Keratinocyte (primary cell): ENCODE measurements at places on chromosomes 16 and 17. TPM values are rescaled to one million over a fixed set of nuclear protein-coding genes. Genes with fewer than 3 reads are reported as not detected.

ATXN2L gene
- 10.5 to 28.1 TPM (median 11.8 TPM) in 3 replicates for polyA plus RNA-seq

CIITA gene
- 0.02 to 0.12 TPM (median 0.05 TPM) in 3 replicates for polyA plus RNA-seq

DNA sequence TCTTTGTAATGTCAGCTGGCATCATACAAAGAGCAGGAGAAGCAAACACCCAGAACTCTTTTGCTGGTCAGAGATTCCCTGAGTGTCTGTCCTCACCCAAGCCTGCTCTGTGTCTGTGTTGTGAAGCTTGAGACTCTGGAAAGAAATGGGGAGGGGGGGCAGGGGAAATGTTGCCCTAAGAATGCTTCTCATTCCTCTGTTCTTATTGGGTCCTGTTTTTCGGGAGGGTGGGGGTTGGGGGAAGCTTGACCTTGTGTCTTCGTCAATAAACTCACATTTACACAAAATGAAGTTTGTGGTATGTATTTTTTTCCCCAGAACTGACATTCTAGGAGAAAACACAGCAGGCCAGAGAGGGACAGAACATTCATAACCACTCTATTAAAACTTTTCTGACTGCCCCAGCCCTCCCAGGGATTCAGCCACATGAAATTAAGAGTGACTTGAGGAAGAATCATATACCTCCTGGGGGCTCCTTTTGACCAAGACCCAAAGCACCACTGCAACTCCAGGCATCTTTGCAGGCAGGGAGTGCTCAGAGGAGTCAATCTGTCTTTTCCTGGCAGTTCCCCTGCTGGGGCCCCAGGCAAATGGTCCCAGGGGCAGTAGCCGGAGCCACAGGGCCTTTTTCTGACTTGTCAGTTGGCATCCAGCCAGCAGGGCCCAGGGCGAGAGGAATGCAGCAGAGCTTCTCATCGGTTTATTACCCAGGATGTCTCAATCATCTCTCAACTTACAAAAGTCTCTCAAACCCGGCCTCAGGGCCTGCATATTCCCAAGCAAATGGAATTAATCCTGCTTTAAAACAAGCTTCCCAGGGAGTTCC is 5.1 kb upstream of the RASL10B start:
- peaks cover 3% of the 10 kb centered on the region for H3K4me1 ChIP-seq
- no peaks in the 10 kb centered on the region for H3K27me3 ChIP-seq
- no peak overlapping the region for H3K27ac ChIP-seq

DNA sequence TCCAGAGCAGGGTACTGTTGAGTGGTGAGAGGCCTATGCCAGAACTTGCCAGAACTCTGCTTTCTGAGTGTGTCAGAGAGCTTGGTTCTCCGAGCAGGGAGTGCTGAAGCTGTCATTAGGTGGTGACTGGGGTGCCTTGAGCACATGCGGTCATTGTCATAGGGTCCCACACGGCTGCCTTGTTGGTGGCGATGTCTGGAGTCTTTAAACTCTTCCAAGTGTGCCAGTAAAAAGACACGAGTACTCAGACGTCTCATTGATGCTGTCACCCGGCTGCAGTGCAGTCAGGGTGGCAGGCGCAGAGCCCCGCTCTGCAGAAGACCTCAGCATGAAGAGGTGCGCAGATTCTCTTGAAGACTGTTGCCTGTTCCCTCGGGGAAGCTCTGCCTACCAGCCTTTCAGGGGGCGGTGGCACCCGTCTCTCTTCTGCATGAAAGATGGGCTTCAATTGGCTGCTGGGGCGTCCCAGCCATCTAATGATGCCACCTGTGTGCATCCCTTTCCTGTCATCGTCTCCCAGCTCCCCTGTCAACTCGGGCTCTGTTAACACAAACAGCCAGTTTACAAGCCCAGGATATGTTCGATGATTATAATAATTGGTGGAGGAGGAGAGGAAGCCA is 58.3 kb downstream of the NKD1 start:
- H3K4me3 ChIP-seq, result no peak overlapping the region
- no peak for DNase-seq
- H3K27ac ChIP-seq, result no peak overlapping the region
- H3K36me3 ChIP-seq, result no peaks in the 10 kb centered on the region
- peaks cover 11% of the 10 kb centered on the region for H3K4me1 ChIP-seq

DNA sequence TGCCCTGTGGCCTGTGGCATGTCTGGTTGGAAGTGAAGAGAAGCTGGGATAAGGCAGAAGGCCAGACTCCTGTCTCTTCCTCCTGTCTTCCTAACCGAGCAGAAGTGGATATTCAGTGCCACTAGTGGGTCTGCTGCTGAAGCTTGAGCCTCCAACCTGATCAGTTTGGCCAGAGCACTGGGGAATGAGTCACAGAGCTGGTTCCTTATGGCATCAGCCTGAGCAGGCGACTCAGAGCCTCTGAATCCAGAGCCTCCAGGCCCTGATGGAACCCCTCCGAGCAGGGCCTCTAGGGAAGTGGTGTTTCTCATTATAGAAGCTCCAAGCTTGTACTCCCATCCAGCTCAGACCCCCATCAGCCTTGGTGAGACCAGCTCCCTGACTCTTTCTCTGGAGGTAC is 2.0 kb downstream of the WSCD1 start:
- H3K4me1 ChIP-seq, result no peaks in the 10 kb centered on the region
- DNase-seq, result no peak
- H3K4me3 ChIP-seq, result no peak overlapping the region
- H3K27me3 ChIP-seq, result peaks cover 49% of the 10 kb centered on the region

DNA sequence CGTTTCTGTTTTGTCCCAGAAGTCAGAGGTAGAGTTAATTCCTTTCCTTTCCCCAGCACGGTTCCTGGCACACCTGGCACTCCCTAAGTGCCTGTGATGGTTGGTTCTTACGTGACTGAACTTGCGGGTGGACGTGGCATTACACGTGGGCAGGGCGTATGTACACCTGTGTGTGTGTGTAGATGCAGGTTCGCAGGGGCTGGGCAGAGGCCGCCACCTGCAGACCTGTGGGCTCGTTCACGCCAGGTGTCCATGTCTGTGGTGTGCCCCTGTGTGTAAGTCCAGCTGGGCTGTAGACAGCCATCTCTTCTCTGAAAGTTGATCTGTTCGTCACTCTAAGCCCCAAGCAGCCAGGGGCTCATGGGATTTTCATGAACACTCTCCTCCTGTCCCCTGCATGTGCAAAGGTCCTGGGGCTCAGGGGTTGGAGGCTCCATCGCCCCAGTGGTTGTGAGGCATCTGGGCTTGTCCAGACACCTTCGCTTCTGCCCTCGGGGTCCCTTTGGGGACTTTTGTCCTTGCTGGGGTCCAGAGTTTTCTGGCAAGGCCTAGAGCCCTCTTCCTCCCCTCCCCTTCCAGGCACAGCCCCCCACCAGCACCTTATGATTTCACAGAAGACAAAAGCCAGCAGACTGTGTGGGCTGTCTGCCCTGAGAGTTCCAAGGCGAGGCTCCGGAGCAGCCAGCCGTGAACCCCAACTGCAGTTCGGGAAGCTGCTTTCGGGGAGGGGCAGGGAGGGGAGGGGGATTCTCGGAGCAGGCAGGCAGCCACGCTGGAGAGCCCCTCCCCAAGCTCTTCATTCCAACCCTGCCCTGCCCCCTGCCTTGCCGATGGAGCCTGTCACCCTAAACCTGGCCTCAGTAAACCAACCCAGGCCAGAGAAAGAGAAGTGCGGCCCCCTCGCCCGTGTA is 5.4 kb upstream of the FSCN2 start:
- peaks cover 11% of the 10 kb centered on the region for H3K4me1 ChIP-seq
- no peak overlapping the region for H3K4me3 ChIP-seq
- DNase-seq, result no peak
- no peaks in the 10 kb centered on the region for H3K36me3 ChIP-seq
- peaks cover 40% of the 10 kb centered on the region for H3K27me3 ChIP-seq
- H3K27ac ChIP-seq, result no peak overlapping the region

DNA sequence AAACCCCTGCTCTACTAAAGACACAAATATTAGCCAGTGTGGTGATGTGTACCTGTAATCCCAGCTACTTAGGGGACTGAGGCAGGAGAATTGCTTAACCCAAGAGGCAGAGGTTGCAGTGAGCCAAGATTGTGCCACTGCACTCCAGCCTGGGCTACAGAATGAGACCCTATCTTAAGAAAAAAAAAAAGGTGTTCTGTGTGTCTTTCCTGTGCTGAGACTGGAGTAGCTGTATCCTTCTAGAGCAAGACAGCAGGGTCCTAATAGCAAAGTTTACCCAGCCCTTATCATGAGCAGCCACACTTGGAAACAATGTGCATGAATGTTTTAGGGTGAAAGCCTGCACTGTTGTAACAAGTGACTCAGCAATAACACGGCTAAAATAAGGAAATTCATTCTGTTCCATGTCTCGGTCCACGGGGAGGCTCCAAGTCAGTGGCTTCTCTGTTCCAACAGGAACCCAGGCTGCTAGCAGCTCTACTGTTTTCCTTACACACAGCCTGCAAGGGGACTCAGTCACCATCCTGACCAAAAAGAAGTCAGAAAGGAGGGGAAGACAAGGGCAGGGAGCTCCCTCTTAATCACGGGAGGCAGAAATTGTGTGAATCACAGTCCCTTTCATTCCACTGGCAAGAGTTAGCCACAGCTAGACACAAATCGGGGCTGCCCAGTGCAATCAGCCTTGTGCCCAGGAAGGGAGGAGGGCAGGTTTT is 7.1 kb upstream of the SLC5A11 start:
- no peaks in the 10 kb centered on the region for H3K36me3 ChIP-seq
- peaks cover 10% of the 10 kb centered on the region for H3K4me1 ChIP-seq
- no peak overlapping the region for H3K4me3 ChIP-seq

GRCh38 chr17:78609191-78609641 is 32.0 kb upstream of the DNAH17 start:
- no peak for DNase-seq
- H3K4me3 ChIP-seq, result no peak overlapping the region
- no peaks in the 10 kb centered on the region for H3K36me3 ChIP-seq
- H3K27ac ChIP-seq, result no peak overlapping the region
- peaks cover 12% of the 10 kb centered on the region for H3K27me3 ChIP-seq

- peaks cover 7% of the 10 kb centered on the region for H3K4me1 ChIP-seq
- DNase-seq, result no peak
- no peak overlapping the region for H3K27ac ChIP-seq
- no peaks in the 10 kb centered on the region for H3K27me3 ChIP-seq
- H3K4me3 ChIP-seq, result no peak overlapping the region
- H3K36me3 ChIP-seq, result no peaks in the 10 kb centered on the region
Observed at GRCh38 chr17:79966681-79967080, 69.0 kb downstream of the TBC1D16 start.

DNA sequence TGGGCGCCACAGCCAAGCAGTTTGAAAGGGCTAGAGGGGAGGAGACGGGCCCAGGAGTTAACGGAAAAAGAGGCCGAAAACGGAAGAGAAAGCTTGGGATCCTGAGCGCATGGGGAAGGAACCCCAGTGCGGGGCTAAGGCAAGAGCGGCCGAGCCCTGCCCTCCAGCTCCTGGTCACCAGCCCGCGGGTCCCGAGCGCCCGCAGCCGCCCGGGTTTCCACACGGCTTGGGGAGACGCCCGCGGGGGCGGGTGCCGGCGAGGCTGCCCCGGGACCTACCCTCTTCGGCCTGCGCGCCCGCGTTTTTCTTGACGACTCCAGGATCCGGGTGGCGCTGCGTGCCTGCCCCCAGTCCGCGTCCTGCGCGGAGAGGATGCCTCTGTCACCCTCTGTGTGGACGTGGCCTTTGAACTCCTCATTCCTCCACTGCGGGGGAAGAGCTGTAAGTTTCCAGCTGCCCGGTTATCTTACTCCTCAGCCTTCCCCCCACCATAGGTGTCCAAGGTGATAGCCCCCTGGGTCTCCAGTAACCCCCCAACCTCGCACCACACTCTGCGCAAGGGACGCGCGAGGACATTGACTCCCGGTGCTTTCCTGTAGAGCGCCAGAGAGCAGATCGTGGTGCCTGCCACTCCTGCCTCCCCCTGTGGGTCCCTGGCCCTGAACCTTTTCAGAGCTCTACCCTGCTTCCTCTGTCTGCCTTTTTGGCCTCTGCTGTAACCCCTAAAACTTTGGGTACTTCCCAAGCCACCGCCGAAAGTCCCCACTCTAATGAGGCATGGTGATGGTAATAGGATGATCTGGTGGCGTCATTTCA is 1.7 kb upstream of the CDH11 start:
- peaks cover 11% of the 10 kb centered on the region for H3K4me1 ChIP-seq
- H3K36me3 ChIP-seq, result no peaks in the 10 kb centered on the region
- peak overlapping the region; percentile 54 for H3K4me3 ChIP-seq
- peak overlapping the region; percentile 66 for H3K27ac ChIP-seq

GRCh38 chr16:57741660-57742191 is 6.2 kb downstream of the KATNB1 start:
- no peak for DNase-seq
- H3K4me3 ChIP-seq, result no peak overlapping the region
- H3K36me3 ChIP-seq, result peaks cover 5% of the 10 kb centered on the region
- no peaks in the 10 kb centered on the region for H3K27me3 ChIP-seq

GRCh38 chr16:11418506-11418905 is 73.2 kb downstream of the RMI2 start:
- DNase-seq, result no peak
- no peaks in the 10 kb centered on the region for H3K36me3 ChIP-seq
- H3K27me3 ChIP-seq, result peaks cover 8% of the 10 kb centered on the region
- no peaks in the 10 kb centered on the region for H3K4me1 ChIP-seq
- H3K27ac ChIP-seq, result no peak overlapping the region
- H3K4me3 ChIP-seq, result no peak overlapping the region

GRCh38 chr16:66144641-66145040 is 221.8 kb upstream of the CDH5 start:
- no peaks in the 10 kb centered on the region for H3K36me3 ChIP-seq
- H3K4me1 ChIP-seq, result no peaks in the 10 kb centered on the region
- no peak overlapping the region for H3K4me3 ChIP-seq
- DNase-seq, result no peak

- H3K4me3 ChIP-seq, result no peak overlapping the region
- peaks cover 23% of the 10 kb centered on the region for H3K36me3 ChIP-seq
- H3K27me3 ChIP-seq, result no peaks in the 10 kb centered on the region
Observed at GRCh38 chr17:78390241-78391050, 12.0 kb downstream of the PGS1 start.

GRCh38 chr17:82138511-82138992 is 40.5 kb upstream of the FASN start:
- peaks cover 8% of the 10 kb centered on the region for H3K4me1 ChIP-seq
- peaks cover 4% of the 10 kb centered on the region for H3K36me3 ChIP-seq
- H3K4me3 ChIP-seq, result no peak overlapping the region
- no peak for DNase-seq
- H3K27me3 ChIP-seq, result no peaks in the 10 kb centered on the region

DNA sequence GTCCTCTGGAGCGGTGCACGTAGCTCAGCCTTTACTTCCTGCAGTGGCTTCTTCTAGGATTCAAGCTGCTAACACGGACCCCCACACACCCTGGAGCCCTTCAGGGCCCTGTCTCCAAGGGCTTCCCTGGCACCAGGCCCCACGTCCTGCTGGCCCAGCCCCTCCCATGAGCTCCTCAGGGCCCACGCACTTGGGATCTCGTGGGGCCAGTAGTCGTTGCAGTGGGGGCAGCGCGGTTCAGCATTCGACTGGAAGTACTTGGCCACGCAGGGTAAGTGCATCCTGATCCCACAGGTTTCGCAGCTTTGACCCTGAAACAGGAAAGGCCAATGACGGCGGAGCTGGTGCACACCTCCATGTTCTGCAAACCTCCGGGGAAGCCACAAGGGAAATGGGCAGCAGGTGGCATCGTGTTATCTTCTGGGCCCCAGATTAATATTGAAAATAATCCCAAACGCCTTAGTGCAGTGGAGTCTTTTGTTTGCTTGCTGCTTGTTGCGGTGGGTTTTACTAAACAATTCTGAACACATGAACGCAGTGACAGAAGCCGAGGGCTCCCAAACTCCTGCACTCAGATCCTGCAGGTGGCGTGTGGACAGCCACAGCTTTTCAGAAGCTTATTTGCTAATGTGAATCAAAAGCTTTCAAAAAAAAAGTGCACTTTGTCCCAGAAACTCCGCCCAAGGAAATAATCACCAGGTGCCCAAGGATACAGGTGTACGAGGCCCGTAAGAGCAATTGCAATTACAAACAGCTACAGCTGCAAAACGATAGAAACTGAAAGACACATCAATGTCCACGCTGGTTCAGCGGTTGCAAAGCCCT is 22.4 kb downstream of the KDM8 start:
- no peak overlapping the region for H3K4me3 ChIP-seq
- no peak overlapping the region for H3K27ac ChIP-seq
- H3K36me3 ChIP-seq, result peaks cover 6% of the 10 kb centered on the region
- peaks cover 10% of the 10 kb centered on the region for H3K4me1 ChIP-seq
- H3K27me3 ChIP-seq, result no peaks in the 10 kb centered on the region
